EL (cell line): ENCODE measurements at places on chromosomes 1 and 21.

DNA sequence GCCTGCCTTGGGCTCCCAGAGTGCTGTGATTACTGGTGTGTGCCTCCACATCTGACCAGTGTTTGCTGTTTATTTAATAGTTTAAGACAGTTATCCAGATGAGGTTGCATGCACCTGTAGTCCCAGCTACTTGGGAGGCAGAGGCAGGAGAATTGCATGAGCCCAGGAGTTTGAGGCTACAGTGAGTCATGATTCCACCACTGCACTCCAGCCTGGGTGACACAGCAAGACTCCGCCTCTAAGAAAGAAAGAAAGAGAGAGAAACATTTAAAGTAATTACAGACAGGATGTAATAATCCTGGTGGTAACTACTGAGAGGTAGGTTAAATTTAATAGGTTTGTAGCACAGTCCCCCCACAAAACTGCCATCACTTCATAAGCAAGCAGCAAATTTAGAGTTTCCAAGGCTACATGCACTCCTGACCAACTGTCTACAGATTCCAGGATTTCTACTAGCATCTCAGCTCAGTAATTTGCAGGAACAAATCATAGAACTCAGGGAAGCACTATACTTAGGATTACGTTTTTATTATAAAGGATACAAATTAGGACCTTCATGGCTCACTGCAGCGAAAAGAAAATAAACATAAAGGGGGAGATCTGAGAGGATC lies 89.6 kb downstream of the PKN2 start:
- DNase-seq: peak; percentile 74

DNA sequence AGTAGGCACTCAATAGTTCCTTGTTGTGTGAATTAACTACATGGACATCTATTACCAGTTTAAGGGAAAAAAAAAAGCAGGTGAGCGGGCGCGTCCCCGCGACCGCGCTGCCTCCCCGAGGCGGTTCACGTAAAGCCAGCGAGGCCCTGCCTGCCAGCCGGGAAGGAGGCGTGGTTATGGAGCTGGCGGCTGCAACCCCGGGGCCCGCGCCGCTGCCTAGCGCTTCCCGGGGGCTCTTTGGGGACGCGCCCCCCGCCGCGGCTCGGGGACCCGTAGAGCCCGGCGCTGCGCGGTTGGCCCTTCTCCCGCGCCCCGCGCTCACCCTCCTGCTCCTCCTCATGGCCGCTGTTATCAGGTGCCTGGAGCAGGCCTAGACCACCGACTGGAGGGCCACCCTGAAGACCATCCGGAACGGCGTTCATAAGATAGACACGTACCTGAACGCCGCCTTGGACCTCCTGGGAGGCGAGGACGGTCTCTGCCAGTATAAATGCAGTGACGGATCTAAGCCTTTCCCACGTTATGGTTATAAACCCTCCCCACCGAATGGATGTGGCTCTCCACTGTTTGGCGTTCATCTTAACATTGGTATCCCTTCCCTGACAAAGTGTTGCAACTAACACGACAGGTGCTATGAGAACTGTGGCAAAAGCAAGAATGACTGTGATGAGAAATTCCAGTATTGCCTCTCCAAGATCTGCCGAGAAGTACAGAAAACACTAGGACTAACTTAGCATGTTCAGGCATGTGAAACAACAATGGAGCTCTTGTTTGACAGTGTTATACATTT lies 2.6 kb upstream of the CC2D1B start:
- DNase-seq: peak; percentile 58

DNA sequence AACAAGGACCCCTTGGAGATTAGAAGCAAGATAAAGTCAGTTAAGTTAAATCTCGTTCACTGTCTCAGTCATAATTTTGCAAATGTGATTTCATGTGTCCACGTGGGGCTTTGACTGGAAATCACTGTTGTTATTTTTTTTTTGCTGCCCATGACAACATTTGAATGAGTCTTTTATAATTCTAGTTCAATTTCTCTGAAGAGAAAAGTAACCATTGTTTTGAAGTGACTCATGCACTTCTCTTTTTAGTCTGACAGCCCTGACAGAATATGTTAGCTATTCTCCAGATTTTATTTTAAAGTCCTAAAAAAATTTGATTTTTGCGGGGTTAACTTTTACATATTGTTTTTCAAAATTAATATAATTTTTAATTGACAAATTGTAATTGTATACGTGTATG lies 30.7 kb upstream of the NLRP3 start:
- no peak for DNase-seq

GRCh38 chr1:206699626-206700025 lies 14.9 kb downstream of the MAPKAPK2 start:
- DNase-seq: no peak
